ENCODE measurements at places on chromosomes 6 and 20.

DNA sequence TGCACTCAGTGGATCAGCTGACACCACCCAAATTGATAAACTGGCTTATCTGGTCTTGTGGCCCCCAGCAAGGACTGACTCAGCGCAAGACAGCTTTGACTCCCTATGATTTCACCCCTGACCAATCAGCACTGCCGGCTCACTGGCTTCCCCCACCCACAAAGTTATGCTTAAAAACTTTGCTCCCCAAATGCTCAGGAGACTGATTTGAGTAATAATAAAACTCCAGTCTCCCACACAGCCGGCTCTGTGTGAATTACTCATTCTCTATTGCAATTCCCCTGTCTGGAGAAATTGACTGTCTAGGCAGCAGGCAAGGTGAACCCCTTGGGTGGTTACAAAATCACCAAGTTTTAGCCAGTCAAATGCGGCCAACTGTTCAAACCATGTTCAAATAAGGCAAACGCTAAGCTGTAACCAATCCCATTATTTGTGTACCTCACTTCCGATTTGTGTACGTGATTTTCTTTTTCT is 32.5 kb downstream of the SLC22A2 start:
- no peak for DNase-seq

DNA sequence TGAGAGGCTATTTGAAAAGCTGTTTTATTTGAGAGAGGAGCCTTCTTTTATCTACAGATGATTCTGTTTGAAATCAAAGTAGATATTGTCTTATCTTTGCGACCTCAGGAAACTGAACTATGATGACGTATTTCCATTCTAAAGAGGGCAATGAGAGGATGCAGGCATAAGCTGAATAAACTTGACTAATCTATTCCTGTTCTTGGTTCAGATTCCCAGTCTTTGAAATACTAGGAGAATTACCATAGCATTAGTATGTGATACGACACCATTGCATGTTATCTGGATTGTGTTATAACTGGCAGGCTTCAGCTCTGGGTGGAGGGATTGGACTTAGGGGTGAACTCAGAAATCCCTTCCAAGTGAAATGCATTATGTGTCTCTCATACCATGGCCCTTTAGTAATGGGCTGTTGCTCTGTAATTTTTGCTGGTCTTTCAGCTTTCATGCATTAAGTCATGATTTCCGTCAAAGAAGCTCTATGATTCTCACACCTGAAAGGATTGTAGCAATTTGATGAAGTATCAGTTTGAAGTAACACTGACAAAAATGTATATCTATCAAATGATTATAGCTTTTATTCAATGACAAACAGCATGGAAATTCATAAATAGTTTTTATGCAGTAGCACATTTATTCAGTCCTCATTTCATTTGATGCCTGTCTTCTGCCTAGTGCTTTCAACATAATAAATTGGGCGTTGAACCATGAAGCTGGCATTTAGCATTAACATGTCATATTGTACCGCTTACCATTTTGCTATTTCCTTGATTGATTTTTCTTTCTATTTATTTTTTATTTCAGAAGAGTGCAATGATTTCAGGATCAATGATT is 138.4 kb upstream of the SPACA1 start:
- no peak for DNase-seq

GRCh38 chr6:98678481-98678880 is 155.9 kb upstream of the POU3F2 start:
- no peak for DNase-seq

- no peak for DNase-seq
These were observed 264.7 kb downstream of the DLL1 start for GRCh38 chr6:170025935-170026750.

DNA sequence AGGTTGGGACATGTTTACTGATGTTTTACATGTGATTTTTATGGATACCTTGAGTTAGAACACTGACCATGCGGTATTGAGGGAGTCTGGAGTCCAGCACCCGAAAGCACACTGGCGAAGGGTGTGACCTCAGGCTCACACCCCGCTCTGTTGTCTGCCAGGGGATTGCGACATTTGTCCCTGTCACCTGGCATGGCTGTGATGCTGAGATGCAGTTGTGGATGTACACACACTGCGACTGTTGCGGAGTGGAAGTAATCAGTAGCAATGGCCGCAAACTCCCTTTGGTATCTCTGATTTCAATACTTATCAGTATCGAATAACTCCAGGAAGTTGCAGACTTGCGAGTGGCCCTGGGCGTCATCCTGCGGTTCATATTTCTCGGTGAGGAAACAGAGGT is 43.2 kb downstream of the CDH4 start:
- no peak for DNase-seq

Measured in NCI-H524 (cell line).